ENCODE measurements at places on chromosomes 12 and 14.

DNA sequence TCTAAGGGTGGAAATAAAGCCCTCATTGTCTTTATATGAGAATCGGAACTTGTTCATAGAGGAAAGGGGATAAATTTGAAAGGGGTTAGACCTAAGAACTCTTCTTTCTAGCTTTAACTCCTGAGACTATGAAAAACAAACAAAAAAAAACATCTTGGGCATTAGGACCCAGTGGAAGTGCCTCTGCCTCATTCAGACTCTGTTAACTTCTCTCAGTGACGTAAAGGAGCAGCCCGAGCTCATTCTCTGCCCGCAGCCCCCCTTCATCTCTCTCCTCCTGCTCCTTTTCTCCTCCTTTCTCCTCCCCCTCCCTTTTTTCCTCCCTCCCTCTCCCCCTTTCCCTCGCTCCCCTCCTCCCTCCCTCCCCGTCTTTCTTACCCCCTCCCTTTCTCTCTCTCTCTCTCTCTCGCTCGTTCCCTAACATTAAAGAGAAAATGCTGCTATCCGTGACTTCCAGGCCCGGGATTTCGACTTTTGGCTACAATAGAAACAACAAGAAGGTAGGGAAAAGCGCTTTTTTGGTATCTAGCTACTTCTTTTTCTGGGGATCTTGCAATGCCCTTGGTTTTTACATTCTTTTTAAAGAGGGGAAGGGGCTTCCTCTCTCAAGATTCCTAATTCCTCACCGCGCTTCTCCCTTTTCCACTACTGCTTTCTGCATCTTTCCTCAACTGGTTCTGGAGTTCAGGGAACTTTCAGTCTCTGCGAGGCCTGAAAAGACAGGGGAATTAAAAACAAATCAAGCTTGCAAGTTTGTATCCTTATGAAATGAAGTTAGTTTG lies at the start of gene RBMS2:
RBMS2 (plus strand) TSS at position 231 of the 782 bp plus-strand sequence; CDS start at position 435, 204 bp downstream.
- DNase-seq = peak; percentile 92

DNA sequence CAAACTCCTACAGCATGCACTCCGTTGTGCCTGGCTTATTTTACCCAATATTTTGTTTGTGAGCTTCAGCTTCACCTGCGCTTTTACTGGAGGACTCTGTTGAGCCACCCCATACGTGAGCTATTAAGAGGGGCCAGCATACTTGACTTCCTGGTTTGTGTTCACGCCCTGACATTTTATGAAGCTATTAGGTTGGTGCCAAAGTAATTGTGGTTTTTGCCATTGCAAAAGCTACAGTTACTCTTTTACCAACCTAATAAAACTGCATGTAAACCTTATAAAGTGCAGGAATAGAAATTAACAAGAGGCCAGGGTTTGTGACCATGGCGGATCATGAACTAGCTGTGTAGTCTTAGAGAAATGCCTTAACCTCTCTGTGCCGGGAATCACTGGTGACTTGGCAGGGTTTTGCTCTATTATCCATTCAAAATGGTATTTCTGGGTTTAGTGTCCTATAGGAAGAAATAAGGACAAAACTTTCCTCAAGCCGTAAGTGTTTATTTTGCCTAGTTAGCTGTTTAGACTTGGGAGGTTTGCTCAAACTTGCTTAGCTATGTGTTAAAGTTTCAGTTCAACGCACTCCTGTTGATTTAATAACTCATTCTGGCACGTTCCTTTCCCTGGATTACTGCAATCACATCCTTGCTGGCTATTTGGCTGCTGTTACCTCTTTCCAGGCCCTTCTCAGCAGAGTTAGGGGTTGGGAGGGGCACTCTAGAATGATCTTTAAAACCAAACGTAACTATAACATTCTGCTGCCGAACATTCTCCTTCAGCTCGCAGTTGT lies 1027.6 kb downstream of the BCL11B start:
- no peak for DNase-seq

- peak; percentile 56 for DNase-seq
Observed at GRCh38 chr14:59101476-59101875, 87.0 kb upstream of the DAAM1 start.

GRCh38 chr14:87000081-87000480 lies 992.9 kb downstream of the GALC start:
- DNase-seq = no peak

- DNase-seq = peak; percentile 51
Observed at GRCh38 chr12:62379026-62379722, 87.5 kb upstream of the MON2 start.

DNA sequence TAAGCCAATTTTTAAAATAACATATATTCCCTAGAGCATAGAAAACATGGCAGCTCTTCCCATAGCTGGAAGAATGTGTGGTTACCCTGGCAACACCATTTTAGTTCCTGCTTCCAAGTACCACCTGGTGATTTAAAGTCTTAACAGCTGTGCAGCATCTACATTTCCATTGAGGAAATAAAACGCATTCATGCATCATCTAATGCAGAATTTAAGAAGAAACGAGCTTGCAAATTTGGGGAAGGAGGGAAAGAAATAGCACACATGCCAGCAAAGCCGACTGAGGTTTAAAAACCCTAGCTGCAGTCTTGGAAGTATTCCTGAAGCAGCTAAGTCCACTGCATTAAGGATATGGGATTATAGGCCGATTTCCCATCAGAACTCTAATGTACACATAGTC lies 22.8 kb upstream of the SLC38A2 start:
- peak; percentile 82 for DNase-seq

DNA sequence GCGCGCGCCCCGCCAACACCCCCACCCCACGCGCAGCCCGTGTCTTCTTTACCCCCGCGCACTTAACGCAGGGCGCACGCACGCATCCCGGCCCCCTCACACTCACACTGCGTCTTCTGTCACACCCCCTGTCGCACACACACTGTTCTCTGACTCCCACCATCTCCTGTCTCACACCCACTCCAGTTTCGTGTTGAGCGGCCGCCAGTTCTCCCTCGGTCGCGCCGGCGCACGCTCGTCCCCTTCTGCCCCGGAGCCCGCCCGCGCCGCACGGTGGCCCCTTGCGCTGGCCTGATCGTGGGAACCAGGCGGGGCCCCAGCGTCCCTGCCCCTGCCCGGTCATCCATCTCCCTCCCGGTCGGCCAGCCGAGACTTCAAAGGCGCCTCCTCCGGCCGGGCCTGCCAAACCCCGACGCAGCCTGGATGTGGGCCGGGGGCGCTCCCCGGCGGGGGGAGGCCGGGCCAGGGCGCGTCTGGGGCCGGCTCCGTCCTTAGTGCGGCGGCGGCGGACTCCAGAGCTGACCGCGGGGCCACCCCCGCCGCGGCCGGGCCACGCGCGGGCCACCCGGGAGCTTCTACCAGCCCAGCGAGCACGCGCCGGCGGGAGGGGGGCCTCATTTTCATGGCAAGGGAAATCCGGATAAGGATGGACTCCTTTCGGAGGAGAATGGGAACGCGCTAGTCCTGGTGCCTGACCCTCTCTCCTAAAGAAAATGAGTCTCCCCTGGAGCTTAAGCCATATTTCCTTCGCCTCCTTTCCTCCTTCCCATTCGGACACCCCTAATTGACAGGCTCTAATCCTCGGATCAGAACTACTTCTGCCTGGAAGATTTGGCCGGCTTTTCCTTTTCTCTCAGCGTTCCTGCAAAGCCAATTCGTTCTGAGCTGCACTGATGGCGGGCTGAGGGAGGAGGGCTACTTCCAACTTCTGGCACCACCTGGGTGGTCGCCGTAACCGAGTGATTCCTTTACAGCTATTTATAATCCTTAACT lies 82.0 kb upstream of the HMGA2 start:
- DNase-seq = peak; percentile 46

DNA sequence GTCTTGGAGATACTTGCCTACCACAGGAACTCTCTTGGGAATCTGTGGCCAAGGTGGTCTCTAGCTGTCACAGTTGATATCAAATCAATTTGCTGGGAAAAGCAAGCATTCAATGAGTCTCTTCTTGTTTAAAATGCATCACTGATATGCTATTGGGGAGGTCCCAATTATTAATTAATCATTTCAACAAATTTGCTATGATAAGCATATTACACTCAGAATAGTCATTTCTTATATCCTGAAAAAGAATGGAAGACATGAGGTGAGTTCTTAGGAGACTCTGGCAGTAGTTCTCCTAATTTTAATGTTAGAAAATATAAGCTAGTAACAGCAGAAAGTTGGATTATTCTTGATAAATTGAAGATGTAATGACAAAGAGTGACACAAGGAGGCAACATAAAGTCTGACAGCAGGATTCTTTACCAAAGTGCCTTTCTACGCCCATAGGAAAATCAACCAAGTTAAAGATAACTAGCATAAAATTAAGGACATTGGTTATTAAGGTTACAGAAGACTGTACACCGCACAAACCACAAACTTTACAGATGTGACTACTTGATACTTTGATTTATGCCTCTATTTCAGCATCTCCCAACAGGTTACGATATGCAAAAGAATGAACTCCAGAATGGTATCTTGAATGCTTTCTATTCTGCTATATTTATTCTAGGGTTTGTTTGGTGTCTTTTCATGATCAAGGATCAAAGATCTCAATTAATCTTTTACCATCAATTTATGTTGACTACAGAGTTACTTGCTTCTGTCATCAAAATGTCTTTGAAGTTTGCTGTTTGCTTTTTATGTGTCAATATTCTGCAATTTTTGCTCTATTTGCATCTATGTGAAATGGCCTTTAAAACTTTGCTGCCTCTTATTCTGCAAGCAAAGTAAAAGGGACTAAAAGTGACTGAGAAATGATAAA lies 349.6 kb upstream of the CLEC14A start:
- no peak for DNase-seq

GRCh38 chr12:58703866-58704265 lies 216.4 kb downstream of the LRIG3 start:
- DNase-seq = peak; percentile 75

DNA sequence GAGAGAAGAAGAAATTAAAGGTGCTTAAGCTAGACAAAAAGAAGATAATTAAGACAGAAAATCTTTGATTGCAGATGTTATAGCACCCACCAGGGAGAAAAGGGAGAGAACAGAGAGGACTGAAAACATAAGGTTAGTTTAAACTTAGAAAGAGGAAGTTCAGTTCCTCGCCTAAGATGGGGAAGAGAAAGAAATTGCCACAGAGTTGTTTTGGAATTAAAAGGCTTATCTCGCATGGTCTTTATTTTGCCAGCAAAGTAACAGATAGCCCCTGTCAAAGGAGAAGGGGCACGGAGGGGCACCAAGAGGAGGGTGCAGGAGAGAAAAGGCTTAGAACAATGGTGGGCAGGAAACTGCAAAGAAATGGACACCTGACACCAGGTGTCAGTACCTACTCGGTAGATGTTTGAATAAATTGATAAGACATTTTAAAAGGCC lies 17.8 kb upstream of the OXA1L start:
- DNase-seq = no peak

GRCh38 chr12:17304503-17305347 lies 698.8 kb upstream of the LMO3 start:
- no peak for DNase-seq

- DNase-seq = no peak
Observed at GRCh38 chr12:28611449-28611848, 421.2 kb downstream of the CCDC91 start.

- DNase-seq = no peak
Observed at GRCh38 chr12:52119398-52120254, 40.1 kb downstream of the SMIM41 start.

DNA sequence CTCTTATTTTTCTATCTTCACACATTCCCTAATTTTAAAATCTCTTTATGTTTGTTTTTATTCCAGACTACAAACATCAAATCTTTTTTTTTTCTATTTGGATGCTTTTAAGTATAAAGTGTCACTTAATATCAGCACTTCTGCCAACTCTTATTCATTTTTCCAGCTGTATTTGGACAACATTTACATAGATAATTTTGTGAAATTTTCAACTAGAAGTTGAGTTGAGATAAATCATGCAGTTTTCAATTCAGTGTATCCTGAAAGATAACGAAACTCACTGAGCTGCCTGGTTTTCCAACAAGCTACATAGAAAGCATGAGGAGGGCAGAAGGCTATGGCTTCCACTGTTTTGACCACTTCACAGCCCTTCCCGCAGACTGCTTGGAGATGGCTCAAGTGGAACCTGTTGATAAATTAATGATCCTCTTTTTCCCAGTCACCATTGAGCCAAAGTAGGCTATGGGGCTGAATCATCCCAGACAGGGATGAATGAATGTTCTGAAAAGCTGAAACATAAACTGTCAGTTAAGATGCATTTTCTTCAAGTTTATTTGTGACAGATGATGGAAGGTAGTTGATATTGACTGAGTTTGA lies 213.9 kb downstream of the RAD51B start:
- DNase-seq = no peak

- DNase-seq = no peak
Observed at GRCh38 chr12:9692909-9693308, 23.4 kb downstream of the CLEC2D start.

DNA sequence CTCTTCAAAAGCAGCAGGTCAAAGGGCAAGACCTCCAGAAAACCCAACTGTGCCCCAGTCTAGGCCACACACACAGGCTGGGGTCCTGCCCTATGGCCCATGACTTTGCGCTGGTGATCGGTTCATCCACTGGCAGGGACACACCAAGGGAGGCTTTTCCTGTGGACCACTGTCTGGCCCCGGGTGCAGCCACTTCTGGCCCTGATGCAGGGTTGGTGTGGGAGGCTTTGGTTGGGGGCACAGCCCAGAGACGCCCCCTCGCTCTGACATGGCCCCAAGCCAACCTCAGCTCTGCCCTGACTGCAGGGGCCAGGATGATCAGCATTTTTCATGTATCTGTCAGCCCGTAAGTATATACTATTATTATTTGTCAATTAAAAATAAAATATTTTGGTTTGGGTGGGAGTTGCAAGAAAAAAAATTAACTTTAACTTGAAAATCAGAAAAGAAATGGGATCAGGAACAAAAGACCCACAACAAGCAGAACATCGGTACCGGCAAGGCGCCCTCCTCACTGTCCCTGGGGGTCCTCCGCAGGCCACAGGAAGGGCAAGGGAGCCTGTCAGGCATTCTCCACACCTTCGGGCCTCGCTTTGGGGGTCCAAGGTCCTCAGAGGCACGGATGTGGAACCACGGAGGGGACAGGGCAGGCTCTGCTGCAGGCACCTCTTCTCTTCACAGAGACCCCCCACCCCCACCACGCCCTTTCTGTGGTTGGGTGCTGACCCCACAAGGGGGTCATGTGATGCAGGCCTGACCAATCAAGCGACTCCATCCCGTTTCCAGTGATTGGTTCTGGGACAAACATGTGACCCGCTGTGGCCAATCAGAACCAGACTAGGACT lies 181.5 kb upstream of the SFSWAP start:
- DNase-seq = no peak

GRCh38 chr14:104826189-104826860 lies 25.4 kb downstream of the ZBTB42 start:
- peak; percentile 75 for DNase-seq
